Renal cortical epithelial cell (primary cell): ENCODE measurements at places on chromosomes 2 and 18. TPM values are rescaled to one million over a fixed set of nuclear protein-coding genes. Genes with fewer than 3 reads are reported as not detected.

DNA sequence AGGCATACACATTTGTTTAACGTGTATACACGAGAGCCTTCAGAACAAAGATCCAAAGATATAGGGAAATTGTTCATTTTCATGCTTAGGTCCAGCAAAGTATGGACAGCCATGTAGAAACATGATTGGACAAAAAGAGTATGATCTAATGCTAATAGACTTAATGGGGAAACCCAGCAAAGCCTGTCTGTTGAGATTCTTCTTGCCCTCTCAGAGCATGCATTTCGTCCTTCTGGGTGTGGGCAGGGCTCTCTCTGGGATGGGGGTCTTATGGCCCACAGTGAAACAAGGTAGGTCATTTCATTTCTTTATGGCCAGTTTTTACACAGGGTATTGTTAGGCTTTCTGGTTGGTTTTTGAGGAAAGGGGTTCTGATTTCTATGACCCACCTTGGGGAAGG, 124.4 kb downstream of the COMMD1 start:
- no peak for DNase-seq

- DNase-seq: no peak
These were observed 72.3 kb downstream of the MEP1B start for GRCh38 chr18:32262092-32262491.

Gene SLC4A3
- 3.5 and 10.1 TPM in 2 replicates for total RNA-seq

DNA sequence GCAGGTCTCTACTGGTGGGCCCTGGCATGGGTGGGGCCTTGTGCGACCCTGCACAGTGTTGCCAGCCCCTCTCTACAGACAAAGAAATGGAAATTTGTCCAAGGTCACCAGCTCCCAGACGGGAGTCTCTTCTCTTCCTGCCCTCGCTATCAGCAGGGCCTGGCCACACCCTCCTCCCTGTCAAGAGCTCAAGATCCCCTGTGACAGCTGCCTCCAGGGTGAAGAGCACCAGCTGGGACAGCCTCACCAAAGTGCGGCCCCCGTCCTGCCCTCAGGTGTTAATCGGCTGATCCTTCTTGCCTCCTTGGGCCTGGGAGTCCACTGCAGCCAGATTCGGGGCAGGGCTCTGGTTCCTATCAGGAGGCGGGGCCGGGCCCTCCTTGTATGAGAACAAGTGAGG, 259.1 kb downstream of the TWIST2 start:
- DNase-seq: no peak

- no peak for DNase-seq
These were observed 30.7 kb upstream of the PIEZO2 start for GRCh38 chr18:11179959-11180519.

DNA sequence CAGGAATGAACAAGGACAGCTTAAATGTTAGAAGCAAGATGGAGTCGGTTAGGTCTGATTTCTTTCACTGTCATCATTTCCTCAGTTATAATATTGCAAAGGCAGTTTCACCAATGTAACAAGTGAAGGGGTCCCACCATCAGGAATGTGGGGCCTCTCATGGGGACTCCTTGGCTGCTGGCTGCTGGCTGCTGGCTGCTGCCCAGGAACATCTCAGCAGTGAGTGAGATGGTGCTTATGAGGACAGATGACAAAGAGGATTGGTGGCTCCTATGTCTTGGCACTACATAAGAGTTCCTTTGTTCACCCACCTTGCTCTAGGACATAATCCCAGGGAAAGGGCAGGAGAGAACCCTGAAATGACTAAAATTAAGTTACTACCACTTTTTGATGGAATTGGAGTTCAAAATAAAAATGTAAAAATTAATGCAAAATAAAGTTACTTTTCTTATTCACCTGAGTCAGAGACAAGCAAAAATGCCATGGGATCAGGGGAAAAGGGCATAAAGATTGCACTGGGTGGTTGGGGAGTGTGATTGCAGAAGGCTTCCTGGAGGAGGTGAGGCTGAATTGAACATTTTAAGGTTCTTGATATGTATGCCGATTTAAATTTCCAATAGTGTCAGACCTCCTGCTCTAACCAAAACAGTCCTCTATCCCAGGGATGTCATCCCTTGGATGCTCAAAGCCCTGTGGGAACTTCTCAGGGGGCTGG, 23.4 kb downstream of the TMEM177 start:
- no peak for DNase-seq

Gene LCT
- total RNA-seq: not detected in 2 replicates

Gene RBM44
- total RNA-seq: 0.30 and 0.35 TPM in 2 replicates

DNA sequence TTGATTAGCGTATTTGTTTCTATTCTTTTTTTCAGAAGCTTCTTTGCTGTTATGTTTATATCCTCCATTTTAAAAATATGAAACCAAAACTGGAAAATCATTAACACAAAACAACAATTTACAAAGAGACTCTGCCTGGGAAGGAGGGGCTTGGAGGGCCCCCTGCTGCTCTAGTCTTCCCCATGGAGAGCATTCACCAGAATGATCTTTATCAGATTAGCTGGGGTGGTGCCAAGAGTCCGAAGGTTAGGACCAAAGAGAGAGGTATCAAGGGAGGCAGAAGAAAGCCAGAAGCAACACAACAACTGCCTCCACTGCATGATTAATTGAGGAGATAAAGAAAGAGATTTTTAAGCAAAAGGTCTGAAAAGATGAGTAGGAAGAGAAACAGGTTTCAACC, 218.6 kb downstream of the IRS1 start:
- DNase-seq: no peak

- no peak for DNase-seq
These were observed 16.4 kb downstream of the TMEM18 start for GRCh38 chr2:660586-661359.

DNA sequence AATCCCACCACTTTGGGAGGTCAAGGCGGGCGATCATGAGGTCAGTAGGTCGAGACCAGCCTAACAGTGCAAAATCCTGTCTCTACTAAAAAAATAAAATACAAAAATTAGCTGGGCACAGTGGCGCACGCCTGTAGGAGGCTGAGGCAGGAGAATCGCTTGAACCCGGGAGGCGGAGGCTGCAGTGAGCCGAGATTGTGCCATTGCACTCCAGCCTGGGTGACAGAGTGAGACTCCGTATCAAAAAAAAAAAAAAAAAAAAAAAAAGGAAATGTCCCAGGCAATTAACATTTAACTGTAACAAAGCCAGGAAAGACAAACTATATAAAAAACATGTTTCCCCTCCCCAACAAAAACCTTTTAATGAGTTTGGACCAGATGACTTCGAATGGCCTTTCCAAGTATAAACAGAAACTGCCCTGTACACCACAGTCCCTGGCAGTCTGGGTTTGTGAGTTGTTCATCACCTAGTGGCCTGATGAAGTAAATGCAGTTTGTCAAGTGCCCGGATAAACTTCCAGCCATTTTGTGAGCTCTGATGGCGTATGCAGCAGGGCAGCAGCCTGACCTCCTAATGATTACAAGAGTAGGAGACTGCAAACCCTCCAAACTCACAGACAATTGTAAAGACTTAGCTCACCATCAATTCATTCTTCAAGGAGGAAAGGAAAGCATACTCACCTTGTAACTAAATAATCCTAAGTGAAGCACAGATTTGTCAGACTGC, 16.6 kb upstream of the PCBP1 start:
- peak; percentile 86 for DNase-seq

Gene DSG4
- not detected in 2 replicates for total RNA-seq

DNA sequence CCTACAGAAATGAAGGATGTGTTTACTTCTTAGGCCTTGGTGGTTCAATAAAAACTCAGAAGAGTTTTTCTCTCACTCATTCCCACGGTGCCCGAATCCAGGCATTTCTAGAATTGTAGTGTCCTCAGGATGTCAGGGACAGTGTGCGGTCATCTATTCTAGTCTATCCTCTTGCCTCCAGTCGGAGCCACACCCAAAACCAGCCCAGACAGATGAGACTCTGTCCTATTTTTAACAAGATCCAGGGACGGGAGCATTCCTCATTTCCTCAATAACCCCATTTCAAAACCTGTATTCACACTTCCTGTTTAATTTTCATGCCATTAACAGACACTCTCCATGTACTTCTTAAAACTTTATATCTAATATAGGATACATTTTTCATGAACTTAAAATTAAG, 11.6 kb upstream of the RBMS1 start:
- no peak for DNase-seq

Gene MGAT5
- 39.1 and 43.6 TPM in 2 replicates for total RNA-seq

DNA sequence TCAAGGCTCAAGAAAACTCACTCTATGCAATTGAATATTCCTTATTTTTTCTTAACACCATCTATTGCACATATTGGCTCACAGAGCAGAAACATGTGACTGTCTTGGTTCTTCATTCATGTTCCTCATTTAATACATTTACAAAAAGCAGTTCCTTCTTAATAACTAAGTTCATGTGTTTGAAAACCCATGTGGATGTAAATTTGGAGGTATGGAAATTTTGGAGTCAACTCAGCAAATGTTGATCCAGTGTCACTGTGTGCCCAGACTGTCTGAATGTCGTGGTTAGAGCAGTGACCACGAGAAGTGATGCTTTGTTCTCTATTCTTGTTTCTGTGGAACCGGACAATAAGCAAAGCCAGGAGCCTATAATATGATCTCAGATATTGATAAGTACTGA, 299.1 kb downstream of the SETBP1 start:
- DNase-seq: no peak

DNA sequence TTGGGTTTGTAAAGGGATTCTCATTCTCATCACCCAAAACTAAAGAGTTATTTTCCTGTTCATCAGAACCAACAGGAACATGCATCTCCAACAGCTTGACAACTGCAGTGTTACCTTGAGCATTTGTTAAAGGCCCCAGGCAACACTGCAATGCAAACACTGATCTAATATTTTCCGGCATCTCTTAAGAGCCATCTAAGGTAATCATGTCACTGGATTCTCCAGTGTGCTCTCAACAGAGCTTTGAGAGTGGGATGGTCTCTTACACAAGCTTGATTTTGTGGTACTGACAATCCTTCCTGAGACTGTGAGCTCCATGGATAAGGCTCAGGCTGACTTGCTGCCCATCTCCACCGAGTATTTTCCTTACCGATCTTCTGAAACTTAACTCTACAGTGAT, 90.5 kb upstream of the ITGB6 start:
- DNase-seq: no peak

- no peak for DNase-seq
These were observed 21.3 kb upstream of the TMEM131 start for GRCh38 chr2:98016908-98017670.

GRCh38 chr2:29620890-29621289, 300.5 kb downstream of the ALK start:
- DNase-seq: no peak

Gene SDC1
- 132 and 222 TPM in 2 replicates for total RNA-seq

DNA sequence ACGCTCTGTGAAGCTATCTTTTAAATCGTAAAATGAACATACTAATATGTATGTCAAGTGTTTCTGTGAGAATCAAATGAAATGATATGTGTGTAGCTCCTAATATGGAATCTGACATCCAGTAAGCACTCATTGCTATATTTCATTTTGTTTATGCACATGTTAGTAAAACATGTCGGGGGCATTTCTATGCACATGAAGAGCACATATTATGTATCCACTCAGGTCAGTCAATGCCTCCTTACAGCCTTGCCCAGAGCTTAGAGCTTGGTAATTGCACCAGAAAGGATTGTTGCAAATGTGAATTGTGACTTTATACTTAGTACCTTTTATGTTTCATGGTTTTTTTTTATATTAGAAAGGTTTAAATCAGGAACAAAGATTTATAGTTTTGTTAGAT, 463.7 kb upstream of the HNMT start:
- DNase-seq: no peak

Gene ALS2
- total RNA-seq: 38.4 and 45.3 TPM in 2 replicates

Gene REG1A
- total RNA-seq: not detected in 2 replicates

DNA sequence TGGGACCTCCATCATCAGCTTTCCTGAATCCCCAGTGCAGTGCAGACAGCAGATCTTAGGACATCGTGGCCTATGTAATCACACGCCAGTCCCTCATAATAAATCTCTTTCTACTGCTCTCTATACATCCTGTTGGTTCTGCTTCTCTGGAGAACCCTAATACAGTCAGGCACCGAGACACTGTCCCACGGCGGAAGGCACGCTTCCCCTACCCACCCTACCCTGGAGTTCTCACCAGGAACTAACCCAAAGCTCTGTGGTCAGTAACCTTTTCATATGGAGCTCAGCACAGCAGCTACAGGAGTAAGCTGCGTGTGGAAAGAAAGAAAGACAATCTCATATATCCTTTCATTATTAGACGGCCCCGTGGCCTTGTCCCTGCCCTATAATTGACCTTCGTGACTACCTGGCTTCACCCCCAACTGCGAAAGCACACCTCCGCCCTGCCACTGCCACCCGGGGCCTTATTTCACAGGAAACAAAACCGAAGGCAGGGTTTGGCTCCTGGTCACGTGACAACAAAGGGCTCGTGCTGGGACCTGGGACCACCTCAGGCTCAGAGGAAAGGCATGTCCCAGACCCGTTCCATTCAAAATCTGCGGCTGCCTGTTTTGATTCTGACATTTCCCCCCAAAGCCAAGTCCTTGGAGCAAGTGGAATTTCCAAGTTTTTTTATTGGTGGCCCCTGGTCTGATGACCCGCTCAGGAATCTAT, 99.7 kb upstream of the ODC1 start:
- no peak for DNase-seq

GRCh38 chr2:145412155-145412554, 892.2 kb upstream of the ZEB2 start:
- no peak for DNase-seq
